ENCODE measurements at places on chromosomes 13 and 19. TPM values are rescaled to one million over a fixed set of nuclear protein-coding genes. Genes with fewer than 3 reads are reported as not detected.

DNA sequence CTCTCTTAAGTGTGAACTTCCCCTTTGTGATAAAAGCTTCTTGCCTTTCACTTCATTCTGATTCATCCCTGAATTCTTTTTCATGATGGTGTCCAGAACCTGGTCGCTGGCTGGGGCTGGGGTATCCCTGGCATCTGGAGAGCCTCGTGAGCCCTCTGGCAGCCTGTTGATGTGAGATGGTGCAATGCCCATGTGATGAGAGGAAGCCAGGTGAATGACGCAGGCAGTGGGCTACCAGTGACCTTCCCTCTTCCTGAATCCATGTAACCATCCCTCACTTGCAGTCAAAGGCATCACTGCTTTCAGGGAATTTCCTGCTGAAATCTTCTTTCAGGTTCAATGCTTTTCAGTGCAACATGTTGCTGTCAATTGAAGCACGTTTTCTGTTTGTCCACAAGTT is 158.6 kb upstream of the SLC10A2 start:
- no peak for DNase-seq

DNA sequence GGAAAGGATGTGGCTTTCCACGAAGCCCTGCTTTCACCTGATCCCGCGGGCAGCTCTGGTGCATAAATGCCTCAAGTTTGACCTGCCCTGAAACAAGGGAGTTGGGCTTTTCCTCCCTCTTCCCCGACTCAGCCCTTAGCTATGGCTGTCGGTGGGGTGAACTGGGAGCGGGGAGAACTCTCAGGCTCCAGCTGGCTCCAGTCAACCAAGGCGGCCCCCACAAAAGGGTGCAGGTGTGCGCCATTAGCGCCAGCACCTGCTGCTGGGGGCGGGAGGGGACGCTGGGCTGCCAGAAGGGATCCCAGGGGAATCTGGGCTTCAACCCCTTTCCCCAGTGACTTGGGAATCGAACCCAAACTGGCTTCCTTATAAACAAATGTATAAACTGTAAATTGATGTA is 7.1 kb upstream of the DHRS12 start:
- DNase-seq = no peak

- no peak for DNase-seq
Measured at GRCh38 chr13:112963641-112964040, 5.4 kb upstream of the MCF2L start.

- DNase-seq = peak; percentile 69
Measured at GRCh38 chr13:106349080-106349931, 186.2 kb downstream of the EFNB2 start.

DNA sequence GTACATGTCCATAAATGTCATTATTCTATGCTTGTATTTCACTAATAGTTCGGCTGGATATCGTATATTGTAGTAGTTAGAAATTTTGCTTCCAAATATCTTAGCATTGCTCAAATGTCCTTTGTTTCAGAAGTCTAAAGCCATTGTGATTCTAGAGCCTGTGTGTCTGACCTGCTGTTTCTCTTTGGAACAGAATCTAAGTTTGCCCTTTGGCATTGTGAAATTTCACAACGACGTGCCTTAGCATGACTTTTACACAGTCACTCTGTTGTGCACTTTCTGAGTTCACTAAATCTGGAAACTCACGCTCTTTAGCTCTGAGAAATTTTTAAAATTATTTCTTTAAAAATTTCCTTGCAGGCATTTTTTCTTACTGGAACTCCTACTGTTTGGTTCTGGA is 152.2 kb downstream of the TBC1D4 start:
- DNase-seq = no peak

- no peak for DNase-seq
Measured at GRCh38 chr19:28330831-28331230, 882.1 kb downstream of the UQCRFS1 start.

- no peak for DNase-seq
Measured at GRCh38 chr19:29798774-29799497, 12.9 kb upstream of the CCNE1 start.

Gene EMP3
- total RNA-seq = 98.0 TPM

Gene KLK14
- not detected for total RNA-seq

Gene KIR2DL1
- not detected for total RNA-seq

Data from M059J (cell line).